Fibroblast of skin of right biceps (primary cell): ENCODE measurements at places on chromosomes 2 and 18.

DNA sequence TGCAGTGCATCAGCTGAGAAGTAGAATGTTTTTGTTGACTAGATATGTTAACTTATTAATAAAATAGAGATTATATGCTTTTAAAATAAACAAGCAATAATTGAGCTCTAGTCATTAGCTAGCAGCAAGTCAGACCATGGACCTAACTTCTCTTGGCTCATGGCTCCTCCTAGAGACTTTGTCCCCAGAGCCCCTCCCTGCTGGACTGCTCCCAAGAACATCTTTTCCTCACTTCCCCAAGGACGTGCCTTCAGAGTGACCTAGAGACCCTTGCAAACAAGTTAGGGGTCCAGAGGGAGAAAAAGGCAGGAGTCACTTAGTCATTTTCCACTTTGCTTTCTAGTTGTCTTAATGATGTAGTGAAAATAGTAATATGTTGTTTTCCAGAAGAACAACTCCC lies 312.5 kb upstream of the NRP2 start:
- DNase-seq = no peak

- DNase-seq = peak; percentile 51
These were observed 70.6 kb upstream of the TCF7L1 start for GRCh38 chr2:85062565-85062964.

GRCh38 chr18:79068341-79068936 lies 755 bp upstream of the ATP9B start:
- DNase-seq = peak; percentile 19

DNA sequence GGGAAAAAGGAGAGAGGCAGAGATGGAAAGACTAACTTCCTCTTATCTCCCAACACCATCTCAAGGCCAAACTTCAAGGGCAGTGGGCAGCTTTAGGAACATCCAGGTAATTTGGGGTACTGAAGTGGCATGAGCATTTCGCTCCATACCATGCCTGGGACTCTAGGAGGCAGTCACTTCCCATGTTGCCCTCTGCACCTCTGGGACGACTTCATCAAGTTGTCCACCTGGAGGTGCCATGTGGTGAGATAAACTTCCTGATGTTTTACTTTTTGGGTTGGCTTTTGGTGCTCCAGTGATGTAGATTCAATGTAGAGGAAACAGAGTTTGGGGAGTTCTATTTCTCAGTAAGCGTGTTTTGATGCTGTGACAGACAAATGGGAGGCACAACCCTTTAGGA lies 56.3 kb upstream of the UPP2 start:
- no peak for DNase-seq

GRCh38 chr2:50785816-50786215 lies 246.1 kb downstream of the NRXN1 start:
- DNase-seq = no peak

- peak; percentile 87 for DNase-seq
These were observed 65.7 kb upstream of the NCKAP5 start for GRCh38 chr2:133633881-133634409.

DNA sequence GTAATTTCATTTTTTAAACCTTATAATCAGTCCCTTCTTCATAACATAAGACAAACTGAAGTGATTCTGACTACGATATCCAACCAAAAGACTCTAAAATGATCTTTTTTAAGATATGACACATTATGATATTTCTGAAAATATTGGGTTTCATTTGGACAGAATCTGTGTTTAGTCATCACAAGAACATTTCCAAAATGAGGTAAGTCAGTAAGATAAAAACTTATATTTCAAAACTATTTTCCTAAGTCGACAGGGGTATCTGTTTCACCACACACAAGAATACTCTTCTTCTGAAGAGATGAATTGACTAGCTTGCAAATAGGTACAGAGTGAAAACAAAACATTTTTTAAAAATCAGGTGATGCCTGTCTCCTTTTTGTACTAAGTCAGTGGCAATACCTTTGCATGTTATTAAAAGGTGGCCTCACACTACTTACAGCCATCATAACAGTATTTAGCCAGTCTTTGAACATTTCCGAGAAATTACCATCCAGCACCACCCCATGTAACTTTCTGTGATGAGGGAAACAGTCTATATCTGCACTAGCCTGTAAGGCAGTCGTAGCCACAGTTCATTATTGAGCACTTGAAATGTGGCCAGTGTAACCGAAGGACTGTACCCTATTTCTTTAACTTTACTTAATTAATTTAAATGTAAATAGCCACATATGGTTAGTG lies 13.5 kb downstream of the STK39 start:
- DNase-seq = peak; percentile 30

DNA sequence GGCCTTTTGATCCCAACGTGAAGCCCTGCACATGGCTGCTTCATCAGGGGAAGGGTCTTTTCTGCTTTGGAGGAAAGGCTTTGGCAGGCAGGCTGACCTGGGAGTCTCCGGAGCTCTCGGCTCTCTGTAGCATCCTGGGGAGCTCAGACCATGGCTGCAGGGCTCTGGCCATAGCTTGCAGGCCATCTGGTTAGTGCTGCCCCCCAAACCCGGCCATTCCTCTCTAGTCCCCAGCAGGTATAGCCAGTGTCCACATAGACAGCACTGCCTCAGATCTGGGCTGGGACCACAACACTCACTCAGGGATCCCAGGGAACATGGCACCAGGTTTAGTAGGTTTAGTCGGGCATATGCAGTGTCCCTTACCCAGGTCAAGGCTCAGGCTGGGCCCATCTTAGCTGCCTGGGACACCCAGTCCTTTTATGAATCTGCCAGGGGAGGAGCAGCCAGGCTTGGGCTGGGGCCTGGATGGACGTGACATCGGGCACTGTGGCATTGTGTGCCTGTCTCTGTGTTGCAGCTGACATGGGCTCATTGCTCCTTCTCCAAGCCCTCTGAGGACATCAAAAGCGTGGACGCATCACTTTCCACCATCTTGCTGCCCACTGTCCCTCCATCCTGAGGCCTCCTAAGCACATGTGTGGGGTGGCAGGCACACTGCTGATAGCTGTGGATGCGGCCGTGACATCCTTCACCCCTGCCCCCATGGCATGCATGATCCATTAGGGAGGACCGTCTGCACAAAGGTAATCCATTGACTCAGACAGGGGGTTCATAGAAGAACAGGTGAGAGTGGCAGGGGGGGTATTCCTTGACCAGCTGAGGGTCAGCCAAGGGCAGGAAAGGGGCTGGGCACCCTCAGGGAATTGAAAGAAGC lies 19.2 kb upstream of the GPR35 start:
- no peak for DNase-seq

GRCh38 chr2:144213797-144214196 lies 306.1 kb downstream of the ZEB2 start:
- no peak for DNase-seq

- no peak for DNase-seq
These were observed 40.7 kb upstream of the PCBP1 start for GRCh38 chr2:70046534-70046933.

GRCh38 chr2:152359573-152360363 lies 24.8 kb downstream of the FMNL2 start:
- no peak for DNase-seq

DNA sequence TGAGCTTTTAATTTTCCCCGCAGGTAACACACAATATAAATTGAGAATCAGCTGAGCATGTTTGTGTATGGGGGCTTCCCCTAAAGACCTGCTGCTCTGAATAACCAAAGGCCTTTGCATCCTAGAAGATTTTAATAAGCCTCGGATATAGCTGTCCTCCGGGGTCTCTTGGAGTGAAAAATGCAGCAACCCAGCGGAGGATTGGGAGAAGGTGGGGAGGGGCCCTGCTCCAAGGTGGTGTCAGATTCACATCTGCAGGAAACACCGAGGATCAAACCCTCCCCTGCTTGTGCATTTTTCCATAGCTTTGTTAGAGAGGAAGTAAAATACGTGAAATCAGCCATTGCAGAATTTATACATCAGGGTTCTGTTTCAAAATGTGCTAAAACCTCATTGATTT lies 63.0 kb upstream of the OTOF start:
- no peak for DNase-seq

DNA sequence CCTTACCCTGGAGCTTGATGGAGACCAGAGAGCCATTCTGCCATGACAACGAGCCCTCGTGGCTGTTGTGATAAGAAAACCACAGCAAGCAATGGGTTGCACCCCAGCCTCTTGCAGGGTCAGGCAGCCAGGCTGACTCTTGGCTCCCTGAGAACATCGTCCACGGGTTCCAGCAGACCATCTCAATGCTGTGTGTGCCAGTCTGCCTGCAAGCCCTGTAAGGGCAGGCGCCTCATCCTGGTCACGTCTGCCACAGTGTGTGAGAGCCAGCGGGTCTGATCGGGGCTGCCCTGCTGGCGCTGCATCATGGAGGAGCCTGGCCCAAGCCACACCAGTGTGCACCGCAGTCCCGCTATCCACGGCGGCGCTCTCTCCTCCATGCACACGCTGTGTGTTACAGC lies 71.0 kb upstream of the MGAT4A start:
- DNase-seq = no peak

GRCh38 chr2:192161656-192162290 lies 33.0 kb downstream of the TMEFF2 start:
- DNase-seq = no peak

- peak; percentile 71 for DNase-seq
These were observed 142.3 kb upstream of the ITGA6 start for GRCh38 chr2:172285010-172285621.

DNA sequence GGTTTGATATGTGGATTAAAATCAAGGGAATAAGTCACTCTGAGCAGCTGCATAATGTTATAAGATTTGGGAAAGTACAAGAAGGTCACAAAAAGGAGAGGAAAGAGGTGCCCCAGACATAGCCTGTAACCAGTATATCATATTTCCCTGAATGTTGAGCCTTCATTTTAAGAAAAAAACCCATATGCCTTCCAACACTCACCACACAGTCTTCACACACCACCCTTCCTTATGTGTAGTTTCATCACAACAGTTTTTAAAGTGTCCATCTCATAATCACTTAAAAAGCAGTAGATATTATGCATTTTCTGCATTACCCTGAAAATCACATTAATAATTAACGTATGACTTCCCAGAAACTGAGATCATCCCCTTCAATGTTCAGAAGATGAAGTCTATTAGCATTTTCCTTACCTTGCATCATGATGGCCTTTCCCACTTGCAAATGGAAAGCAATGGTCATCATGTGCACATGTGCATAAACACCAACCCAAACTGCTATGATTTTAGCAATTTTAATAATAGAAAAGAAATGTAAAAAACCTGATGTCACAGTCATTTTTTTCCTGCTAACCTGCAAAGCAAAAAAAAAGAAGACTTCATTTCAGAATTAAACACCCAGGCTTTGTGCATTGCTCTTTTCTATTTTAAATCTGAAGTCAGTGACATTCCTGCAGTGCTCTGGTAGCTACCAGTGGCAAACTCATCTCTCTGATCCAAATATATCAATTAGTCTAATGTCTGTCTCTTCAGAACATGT lies 465.0 kb downstream of the SUCLG1 start:
- no peak for DNase-seq

DNA sequence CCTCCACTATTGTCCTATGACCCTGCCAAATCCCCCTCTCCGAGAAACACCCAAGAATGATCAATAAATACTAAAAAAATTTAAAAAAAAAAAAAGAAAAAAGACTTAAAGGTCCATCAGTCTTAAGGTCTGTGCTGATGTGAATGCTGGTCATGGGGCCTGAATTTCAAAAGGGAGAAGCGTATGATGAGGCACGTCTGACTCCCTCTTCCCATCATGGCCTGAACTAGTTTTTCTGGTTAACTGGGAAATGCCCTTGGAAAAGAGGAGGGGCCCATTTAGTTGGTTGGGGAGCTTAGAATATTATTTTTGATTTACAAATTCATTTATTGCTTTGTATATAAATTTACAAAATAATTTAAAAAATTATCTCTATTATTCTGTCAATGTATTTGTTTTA lies 291.0 kb upstream of the CDH19 start:
- no peak for DNase-seq

DNA sequence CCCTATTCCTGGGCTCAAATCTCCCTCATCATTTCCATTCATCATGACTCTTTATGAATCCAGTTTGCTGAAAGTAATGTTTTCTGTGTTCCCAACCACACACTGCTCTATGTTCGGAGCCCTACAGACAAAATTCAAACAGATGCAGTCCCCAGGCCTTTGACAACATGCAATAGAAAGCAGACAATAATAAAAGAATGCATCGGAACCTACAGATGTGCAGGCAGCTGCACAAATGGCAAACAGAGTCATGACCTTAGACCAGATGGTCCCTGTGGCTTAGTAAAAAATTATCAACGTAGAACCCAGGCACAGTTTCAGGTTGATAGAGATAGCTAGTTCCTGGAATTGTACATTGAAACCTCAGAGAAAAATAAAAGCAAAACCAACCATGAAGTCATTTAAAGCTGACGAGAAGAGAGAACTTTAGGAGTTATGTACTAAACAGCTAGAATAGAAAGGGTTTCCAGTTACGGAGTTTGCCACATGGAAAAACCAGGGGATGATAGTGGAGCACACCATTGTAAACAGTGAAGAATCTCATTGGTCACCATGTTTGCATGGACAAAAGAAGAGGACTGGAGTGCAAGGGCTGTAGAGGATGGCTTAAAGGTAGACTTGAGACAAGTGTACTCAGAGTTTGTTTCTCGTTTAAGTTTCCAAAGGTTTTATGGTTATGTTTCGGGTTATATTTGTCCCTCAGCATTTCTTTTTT lies 23.2 kb upstream of the ACVR1 start:
- DNase-seq = no peak

DNA sequence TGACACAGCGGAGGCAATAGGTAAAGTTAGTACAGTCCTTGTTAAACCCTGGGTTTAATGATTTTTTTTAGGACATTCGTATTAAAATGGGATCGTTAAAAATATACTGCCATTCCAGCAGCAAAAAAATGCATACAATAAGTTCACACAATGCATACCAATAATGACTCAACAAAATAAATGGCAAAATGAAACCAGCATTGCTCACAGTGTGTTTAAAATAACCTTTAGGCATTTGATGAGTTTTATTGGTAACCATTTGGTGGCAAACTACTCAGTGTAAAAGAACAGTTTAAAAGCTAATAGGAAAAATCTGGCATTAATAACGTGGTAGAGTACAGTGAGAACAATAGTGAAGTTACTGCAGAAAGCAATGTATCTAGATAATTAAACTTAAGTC lies 539.0 kb upstream of the PIK3C3 start:
- DNase-seq = no peak

DNA sequence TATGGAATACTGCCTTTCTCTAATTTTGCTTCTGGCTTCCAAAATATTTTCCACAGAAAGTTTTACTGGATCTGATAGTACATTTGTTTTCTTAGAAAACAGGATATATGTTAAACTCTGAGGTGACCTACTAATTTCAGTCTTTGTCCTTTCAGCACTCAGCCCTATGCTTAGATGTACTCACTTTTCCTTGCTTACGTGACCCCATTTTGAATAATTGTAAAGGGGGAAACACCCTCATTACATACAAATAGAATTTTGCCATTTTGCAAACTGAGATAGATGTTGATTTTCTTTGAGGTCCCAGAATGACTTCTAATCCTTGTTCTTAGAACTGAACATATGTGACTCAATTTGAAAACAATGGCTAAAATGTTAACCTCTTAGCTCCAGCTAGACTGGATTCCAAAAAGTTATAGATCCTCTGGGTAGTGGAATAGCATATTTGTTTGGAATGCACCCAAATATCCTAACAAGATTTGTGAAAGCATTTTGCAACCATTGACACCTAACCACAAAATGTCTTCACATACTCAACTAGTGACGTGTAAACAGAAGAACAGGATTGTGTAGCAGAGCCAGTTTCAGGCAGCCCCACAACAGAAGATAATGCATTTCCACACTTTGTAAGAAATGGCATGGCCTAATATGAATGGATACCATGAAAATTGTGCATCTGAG lies 44.8 kb upstream of the EHBP1 start:
- peak; percentile 98 for DNase-seq
